ENCODE measurements at places on chromosomes 6 and 20.
A peak's percentile ranks its signal among the peaks of the same experiment; 100 is the strongest.

- no peak for DNase-seq
Measured at GRCh38 chr20:42754706-42755105, 435.0 kb downstream of the PTPRT start.

GRCh38 chr6:90186637-90187371 is 109.8 kb downstream of the BACH2 start:
- DNase-seq: no peak

DNA sequence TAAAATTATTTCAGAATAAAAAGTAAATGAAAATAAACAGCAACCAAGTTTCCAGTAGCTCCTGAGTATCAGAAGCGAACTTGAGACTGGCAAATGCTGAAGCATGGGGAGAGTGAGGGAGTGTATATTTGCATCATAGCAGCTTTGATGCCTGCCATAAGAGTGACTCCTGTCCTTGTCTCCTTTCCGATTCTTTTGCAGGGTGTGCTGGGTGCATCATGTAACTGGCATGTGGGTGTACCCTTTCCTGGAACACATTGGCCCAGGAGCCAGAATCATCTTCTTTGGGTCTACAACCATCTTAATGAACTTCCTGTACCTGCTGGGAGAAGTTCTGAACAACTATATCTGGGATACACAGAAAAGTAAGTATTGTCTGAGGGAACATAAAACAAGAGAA is 117.4 kb downstream of the ADAT2 start:
- DNase-seq: no peak

GRCh38 chr6:161660666-161661571 is 387.1 kb upstream of the AGPAT4 start:
- no peak for DNase-seq

DNA sequence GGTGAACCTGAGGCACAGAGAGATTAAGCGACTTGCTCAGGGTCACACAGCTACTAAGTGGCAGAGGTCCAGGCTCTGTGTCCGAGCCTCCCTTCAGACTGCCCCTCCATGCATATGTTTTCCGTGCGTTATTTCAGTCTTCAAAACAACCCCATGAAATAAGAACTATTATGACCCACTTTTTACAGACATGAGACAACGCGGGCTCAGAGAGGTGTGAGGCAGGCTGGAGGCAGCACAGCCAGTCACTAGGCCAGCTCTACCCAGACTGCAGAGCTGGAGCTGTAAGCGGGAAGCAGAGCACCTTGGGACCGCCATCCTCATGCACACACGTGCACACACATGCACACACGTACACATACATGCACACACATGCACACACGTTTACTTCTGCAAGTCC is 62.3 kb downstream of the PSMG4 start:
- no peak for DNase-seq

DNA sequence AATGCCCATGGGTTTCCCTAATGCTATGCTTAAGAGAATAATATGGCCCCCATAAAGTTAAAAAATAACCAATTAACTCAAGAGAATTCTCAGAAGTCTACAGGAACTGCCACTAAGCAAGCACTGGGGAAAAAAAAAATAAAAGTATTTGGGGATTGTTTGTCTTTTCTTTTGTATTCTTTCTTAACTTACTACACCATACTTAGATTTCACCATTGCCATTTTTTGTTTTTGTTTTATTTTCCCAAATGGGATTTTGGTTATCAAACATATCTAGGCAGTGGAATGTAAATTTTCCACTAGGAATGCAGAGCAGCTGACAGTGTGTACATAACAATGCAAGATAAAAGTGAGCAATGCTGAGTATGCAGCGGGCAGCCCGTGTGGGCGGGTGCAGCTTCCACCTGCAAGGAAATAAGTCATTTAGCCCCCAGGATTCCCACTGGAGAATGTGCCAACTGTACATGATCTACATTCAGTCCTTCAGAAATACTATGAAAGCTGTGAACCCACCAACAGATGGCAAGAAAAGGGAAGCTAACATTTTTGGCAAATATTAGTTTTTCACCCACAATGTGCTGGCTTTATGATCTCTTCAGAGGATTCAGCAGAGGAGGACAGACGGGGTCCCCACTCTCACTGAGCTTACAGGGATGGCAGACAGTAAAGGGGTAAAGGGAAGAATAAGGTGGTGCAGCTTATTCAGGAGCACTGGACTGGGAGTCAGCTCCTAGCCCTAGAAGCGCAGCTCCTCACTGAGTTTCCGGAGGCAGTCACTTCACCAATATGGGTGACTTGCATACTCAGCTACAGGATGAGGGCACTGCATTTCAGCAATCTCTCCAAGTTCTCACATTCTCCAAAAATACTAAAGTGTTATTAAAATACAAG is 44.4 kb downstream of the DCDC2 start:
- DNase-seq: no peak

DNA sequence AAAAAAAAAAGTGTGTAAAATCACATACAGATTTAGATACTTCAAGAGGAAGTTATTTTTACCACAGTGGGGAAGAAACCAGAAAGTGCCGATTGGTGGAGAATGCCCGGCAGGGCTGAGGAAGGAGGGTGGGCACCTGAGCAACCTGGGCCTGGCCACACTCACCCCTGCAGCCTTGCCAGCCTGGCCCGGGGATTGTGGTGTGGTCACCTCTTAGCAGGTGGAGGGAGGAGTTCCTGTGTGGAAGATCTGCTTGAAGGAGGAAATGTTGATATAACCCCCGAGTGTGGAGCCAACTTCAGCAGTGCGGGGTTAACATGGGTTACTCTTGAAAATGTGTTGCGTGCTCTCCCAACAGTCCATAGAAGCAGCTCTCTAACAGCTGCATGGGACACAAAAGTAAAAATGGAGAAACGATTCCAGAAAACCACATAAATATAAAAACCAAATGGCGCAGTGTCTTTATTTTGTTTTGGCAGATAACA is 14.7 kb downstream of the UST start:
- no peak for DNase-seq

DNA sequence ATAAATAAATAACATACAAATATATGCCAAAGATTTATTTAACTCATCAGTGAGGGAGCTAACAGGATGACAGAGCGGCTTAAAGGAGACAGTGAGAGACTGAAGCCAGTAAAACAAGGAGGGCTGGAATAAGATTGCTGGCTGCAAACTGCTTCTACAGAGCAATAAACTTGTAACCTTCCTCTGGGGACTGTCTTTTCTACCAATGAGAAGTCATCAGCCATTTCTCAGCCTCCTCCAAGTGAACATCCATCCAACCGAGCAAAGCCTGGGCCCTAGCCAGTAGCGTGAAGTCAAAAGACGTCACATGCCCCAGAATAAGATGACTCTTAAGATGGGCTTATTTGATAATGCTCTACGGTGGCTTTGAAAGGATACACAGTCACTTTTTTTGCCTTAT is 42.5 kb downstream of the CPXM1 start:
- no peak for DNase-seq

- no peak for DNase-seq
Measured at GRCh38 chr6:80872199-80872950, 765.9 kb downstream of the BCKDHB start.

DNA sequence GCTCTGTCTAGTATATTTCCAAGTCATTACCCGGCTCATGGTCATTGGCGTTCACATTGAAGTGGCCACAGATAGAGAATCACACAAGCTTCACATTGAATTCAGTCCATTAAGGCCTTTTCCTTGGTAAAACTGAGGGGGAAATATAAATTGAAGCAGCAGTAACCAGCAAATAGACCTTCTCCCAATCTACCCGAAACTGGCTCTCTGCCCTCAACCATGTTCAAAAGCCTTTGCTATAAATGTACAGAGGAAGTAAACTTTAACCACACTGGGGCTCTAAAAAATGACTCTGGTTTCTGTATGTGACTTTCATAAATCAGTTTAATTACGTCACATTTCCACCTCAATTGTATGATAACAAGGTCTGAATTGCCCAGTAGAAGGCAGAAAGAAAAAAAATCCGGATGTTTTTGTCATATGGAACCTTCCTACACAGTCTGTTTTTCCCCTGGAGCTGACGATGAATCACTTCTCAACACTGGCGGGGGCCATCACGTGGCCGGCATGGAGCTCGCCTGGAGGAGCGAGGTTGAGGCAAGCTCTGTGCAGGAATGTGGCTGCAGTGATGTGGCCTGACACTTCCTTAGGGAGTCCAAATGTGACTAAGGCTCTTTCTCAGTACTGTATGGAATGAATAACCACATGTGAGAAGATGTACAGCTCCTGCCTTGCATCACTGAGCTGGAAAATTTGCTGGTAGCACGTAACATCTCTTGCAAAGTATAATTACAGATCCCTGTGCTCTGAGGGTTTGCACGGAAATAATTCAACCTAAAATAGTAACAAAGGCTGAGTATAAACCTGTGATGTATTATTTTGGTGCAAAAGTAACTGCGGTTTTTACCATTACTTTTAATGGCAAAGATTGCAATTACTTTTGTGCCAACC is 58.6 kb upstream of the SNX9 start:
- peak; percentile 29 for DNase-seq

- DNase-seq: no peak
Measured at GRCh38 chr6:142624978-142625715, 319.8 kb downstream of the HIVEP2 start.

- DNase-seq: no peak
Measured at GRCh38 chr6:45676380-45676779, 298.6 kb upstream of the SUPT3H start.

GRCh38 chr6:84213217-84213616 is 14.2 kb downstream of the CEP162 start:
- no peak for DNase-seq

DNA sequence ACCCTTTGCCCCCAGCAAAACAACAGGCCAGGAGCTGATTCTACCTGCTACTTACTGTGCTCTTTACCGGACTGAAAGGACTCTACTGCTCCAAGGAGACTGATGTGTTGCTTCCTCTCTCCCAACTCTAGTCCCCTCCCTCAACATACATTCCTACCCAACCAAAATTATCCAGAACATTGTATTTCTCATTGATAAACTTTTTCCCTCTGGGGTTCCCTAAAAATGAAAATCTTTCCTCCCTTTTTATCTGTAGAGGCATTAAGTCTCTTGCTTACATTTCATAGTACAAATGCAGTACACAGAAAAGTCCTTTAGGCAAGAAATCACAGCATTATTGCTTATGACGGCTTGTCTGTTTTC is 940 bp upstream of the HS3ST5 start:
- DNase-seq: no peak

DNA sequence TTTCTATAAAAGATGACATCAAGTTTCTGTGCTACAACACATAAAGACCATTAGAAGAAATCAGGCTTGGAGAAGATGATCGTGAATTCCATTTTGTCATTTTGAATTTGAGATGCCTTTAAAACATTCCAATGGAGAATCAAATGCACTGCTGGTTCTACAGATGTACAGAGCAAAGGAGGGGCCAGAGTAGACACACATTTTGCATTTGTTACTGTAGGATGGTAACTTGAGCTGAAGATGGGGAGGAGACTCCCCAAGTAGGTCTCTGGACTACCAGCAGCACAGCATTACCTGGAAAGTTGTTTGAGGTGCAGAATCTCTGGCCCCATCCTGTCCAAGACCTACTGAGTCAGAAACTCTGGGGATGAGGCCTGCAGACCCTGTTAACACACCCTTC is 121.6 kb upstream of the RALGAPA2 start:
- no peak for DNase-seq

DNA sequence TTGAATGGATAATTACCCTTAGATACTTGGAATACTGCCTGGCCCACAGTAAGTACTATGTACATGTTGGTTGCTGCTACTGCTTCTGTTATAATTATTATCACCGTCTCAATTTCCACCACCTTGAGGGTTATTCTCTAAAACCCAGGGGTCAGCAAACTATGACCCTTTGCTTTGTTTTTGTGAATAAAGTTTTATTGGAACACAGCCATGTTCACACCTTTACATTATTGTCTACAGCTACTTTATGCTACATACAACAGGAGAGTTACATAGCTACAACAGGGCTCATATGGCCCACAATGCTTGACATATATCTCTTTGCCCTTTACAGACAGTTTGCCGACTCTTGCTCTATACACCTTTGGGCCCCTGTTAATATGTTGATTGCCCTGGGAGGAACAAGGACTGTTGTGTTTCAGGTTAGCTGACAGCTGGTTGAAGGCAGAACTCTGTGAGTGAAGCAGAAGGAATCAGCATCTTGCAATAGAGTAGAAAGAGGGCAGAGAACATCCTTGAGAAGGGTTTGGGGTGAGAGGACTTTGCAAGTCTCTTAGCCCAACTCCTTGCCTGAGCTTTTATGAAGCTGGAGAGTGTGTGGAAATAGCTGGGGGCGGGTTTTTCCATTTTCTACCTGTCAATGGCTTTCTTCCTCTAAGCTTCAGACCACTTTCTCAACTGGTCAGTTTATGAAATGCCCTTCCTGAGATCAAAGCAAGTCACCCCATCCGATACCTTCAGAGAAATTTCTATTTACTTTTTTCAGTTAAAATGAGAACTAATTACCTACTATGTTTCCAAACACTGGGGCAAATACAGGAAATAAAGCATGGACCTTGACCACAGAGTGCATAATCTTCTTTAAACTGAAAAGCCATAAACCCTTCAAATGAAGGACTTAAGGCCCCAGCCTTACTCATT is 3.5 kb upstream of the MEP1A start:
- no peak for DNase-seq

DNA sequence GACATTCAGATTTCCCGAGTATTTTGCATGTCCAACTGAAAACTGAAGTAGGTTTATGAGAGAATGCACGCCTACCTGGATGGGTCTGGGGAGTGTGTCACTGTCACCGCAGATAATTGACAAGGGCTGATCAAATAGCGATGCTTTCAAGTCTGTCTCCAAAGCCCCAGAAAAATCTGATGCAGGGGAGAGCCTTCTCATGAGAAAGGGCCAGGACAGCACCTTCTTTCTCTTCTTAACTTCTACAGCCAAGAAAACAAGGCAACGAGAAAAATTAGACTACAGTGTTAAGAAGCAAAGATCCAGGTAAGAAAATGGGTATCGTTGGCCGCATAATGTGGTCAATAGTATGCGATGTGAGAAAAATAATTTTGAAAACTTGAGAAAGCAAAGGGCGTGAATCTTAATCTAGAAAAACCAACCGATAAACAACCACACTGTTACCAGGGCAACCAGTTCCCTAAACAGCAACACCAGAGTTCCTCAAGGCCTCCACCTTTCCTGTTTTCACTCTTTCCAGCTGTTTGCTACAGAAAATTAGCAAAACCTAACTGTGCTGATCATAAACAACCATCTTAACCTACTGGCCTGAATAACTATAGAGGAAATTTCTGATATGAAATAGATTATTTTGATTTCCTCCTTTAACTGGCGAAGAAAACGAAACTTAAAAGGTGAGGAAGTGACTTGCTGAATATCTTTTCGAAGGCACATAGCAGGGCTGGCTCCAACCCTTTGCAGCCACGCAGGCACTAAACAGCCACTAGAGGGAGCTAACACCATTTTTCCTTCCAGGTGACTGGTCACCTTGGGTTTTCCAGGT is 2.6 kb downstream of the TAGAP start:
- peak; percentile 70 for DNase-seq

- no peak for DNase-seq
Measured at GRCh38 chr6:19804205-19805128, 32.7 kb upstream of the ID4 start.
